Globus pallidus (tissue), 1 donor: ENCODE measurements at places on chromosomes 1 and 21.
A peak's percentile ranks its signal among the peaks of the same experiment; 100 is the strongest.

DNA sequence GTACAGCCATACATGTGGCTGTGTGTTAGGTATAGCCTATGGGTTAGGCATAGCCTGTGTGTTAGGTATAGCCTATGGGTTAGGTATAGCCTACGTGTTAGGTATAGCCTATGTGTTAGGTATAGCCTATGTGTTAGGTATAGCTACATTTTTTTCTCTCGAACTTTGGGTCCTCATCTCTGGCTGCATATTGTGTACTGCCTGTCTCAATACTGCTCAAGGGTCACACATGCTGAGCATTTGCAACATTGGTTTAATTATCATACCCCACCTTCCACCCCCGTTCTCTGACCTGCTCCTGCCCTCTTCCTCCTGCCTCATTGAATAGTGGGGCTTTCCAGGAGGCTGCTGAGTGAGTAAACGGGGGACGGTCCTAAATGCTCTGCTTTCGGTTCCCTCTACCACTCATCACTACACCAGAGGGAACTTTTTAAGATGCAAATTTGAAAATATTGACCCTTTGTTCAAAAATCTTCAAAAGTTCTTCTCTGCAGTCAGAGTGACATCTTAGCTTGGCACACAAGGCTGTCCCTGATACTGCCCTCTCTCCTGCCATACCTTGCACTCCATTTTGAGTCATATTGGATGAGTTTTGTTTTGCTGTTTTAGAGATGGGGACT is 17.8 kb downstream of the OR2B11 start:
- DNase-seq: no peak

GRCh38 chr1:18955441-18956192 is 859 bp downstream of the IFFO2 start:
- no peak for DNase-seq

GRCh38 chr1:103527331-103527730 is 1.8 kb downstream of the RNPC3 start:
- no peak for DNase-seq

DNA sequence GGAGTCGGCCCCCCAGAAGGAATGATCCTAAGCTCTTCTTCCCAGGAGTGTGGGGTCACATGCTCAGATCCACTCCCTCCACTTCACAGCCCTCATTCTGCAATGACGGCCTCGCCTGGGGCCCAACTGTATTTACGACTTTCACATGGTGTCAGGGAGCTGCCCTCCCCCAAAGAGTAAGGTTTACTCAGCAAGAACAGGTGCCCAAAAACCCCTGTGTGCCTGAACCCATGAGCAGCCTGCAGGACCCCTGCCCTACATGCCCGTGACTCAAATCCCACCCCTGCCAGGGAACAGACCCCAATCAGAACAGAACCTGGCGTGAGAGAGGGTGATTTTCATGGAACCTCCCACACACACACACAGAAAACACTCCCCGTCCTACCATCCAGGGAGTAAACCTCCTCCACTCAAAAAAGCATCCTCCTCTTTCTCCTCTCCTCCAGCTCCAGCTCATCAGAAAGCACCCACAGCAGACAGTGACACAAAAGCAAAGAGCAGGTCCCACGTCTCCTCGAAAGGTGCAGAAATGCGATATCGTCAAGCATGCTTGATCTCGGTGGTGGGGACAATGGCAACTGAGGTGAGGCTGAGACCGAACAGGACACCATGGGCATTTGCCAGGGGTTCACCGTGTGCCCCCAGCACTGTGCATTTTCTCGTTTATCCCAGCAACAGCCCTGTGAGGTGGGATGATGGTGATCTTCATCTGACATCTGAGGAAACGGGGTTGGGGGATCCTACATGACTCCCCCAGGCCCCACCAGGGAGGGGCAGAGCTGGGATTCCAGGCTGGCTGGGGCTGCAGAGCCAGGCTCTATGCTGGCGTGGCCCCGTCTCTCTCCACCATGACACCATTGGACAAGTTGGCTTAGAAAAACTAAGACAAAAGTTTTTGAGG is 397.9 kb downstream of the NPHP4 start:
- DNase-seq: no peak

GRCh38 chr1:76625886-76626678 is 241.2 kb upstream of the ST6GALNAC5 start:
- DNase-seq: no peak

DNA sequence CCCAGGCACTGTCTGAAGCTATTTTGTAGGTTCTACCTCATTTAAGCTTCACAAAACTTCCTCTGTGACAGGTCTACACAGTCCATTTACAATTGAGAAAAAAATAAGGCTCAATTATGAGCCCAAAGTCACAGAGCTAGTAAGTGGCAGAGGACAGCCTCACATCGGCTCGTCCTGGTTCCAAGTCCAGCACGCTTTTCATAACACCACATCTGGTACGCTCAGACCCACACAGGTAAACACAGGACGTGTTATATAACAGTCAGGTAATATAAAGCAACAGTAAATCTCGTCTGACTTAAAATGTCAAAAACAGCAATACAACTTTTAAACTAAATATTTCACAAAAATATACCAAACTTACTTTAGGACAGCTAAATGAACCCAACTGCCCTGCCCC is 13.1 kb downstream of the JAK1 start:
- no peak for DNase-seq

GRCh38 chr1:67754526-67754920 is 69.5 kb downstream of the GADD45A start:
- no peak for DNase-seq

DNA sequence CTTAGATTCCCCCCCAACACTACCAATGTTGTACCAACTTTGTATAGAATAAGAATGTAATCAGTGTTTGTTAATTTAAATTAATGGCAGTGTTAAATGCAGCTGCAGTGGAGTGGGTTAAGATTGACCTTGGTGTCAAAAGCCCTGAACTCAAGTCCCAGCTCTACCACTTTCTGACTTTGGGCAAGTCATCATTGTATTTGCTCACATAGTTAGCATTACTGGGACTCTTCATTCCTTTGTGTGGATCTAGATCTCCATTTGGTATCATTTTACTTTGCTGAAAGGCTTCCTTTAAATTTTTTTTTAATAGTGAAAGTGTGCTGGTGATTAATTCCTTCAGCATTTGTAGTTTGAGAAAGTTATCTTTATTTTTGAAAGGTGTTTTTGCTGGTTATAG is 22.2 kb upstream of the PHGDH start:
- DNase-seq: no peak

DNA sequence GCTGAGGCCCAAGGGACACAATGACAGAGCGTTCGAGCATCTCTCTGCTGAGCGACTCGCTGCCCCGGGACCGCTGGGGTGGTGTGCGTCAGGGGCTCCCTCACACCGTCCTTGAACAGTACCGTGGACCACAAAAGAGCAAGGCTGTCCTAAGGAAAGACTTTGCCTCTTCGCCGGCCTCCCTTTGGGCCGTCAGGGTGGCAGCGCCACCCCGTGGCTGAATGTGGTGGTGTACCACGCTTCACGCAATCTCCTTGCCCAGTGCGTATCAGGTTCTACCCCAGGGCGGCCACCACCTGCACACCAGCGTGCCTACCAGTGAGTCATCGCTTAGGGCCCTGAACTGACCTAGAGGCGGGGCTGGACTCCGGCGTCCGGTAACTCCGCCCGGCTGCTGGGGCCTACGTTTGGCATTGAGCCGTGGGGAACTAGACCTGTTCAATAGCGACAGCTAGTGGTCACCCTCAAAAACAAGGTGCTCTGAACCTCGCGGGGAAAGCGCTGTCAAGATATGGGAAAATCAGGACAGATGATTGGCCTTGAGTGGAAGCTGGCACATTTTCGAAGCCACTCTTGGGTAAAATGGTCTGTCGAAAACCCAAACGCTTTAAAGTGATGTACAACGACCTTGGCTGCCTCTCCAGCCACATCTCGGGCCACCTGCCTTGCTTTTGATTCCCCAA is 8.1 kb upstream of the TRAF3IP3 start:
- peak; percentile 84 for DNase-seq

DNA sequence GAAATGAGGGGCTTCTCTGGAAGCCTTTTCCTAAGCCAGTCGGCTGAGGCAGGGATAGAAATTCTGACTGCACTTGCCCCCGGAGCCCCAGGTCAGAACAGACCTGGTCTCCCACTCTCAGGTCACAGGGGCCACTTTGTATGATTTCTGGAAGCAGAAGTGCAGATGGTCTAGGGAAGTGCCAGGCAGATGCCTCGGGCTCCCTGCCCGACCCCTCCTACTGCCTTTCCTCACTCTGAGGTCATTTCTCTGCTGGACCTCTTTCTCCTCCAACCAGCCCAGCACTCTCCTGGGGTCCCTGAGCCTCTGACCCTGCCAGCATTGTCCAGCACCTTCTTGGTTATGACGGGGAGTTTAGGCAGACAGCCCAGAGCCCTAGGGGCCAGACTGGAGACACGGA is 8.7 kb downstream of the RUNX3 start:
- DNase-seq: no peak

- no peak for DNase-seq
Measured at GRCh38 chr1:41819069-41819468, 99.7 kb downstream of the HIVEP3 start.

- DNase-seq: no peak
Measured at GRCh38 chr1:79478160-79478559, 471.6 kb upstream of the ADGRL4 start.

DNA sequence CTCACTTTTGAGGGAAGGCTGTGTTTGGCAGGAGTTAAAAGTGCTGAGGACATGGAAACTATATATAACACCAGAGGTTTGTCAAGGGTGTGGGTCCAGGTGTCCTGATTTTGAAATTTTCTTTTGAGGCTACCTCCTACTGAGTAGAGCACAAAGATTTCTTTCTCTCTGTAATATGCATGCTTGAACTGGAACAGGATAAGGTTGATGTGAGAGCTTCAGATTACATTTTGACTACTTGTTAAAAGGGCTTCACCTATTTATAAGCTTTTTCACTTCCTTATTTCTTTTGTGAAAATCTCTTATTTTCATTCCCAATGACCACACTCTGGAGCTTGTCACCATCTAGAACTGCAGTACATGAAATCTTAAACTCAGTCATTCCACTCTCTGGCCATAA is 59.8 kb upstream of the PLA2G4A start:
- no peak for DNase-seq

- DNase-seq: no peak
Measured at GRCh38 chr1:53544728-53545515, 85.7 kb downstream of the DMRTB1 start.

GRCh38 chr1:215704089-215704860 is 137.2 kb downstream of the KCTD3 start:
- no peak for DNase-seq

DNA sequence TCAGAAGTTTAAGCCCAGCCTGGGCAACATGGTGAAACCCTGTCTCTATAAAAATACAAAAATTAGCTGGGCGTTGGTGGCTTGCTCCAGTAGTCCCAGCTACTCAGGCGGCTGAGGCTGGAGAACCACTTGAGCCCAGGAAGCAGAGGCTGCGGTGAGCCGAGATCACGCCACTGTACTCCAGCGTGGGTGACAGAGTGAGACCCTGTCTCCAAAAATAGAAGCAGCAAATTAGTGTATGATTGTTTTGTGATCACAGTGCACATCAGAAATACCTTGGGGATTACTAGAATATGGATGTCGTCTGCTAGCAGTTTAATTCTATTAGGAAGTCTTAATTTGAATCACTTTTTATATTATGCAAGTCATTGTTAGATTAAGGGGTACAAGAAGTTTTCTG is 59.0 kb downstream of the ZBTB17 start:
- no peak for DNase-seq

GRCh38 chr1:223659711-223660110 is 5.8 kb downstream of the CAPN8 start:
- no peak for DNase-seq

- peak; percentile 57 for DNase-seq
Measured at GRCh38 chr21:39314143-39315027, 953 bp upstream of the BRWD1 start.
